ENCODE measurements at places on chromosomes 7 and 10. TPM values are rescaled to one million over a fixed set of nuclear protein-coding genes. Genes with fewer than 3 reads are reported as not detected.
A peak's percentile ranks its signal among the peaks of the same experiment; 100 is the strongest.

- no peak for DNase-seq
These were observed 370.1 kb downstream of the IPMK start for GRCh38 chr10:57897611-57898010.

DNA sequence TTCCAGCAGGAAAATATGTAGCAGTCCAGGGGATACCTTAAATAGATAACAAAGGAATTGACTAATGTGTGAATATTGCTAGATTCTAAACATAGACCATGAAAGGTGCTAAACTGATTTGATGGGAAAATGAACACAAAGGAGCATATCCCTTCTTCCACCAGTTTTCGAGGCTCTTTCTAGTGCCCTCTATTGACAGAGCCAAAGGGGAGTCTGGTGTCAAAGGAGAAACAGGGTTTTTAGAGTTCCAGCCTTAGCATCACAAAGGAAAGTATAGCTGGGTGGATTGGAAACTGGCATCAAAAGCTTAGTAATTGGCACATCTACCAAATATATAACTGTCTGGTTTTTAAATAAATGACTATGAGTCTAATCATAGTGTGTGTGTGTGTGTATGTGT is 636.8 kb downstream of the ETV1 start:
- DNase-seq: no peak

DNA sequence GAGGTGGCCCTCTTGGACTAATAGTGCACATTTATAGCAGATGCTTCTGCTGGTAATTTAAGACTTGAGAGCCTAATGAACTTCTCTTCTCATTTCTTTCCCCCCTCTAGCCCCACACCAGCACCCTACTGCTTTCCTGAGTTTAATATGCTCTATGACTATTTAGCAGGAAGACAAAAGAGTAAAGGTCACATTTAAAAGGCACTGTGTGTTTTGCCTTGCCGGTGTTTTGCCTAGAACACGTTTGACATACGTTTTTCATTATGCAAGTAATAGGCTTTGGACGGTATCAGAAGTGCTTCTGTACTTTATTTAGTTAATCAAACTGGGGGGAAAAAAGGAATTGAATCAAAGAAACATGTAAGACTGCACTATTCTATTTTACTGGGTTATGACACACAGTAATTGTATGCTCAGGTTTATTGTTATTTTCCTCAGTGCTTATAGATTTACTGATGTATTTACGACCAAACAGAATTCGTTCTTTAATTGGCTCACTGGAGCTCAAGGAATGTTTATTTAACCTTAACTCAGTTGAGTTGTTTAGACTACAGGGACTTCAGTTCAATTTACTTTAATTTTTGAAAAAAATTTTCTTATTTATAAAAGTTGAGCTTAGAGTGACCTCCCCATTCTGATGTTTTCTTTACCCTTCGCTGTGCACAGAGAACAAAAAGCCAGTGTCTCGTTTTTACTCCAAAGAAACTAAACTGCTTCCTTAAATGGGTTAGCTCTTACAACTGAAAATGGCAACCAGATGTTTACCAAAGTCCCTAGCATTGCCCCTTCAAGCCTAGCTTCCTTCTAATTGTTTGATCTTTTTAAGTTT is 35.4 kb downstream of the CPED1 start:
- no peak for DNase-seq

GRCh38 chr7:142500366-142500765 is 242.5 kb upstream of the PRSS58 start:
- DNase-seq: no peak

GRCh38 chr7:110010359-110010758 is 1080.6 kb upstream of the LRRN3 start:
- DNase-seq: no peak

DNA sequence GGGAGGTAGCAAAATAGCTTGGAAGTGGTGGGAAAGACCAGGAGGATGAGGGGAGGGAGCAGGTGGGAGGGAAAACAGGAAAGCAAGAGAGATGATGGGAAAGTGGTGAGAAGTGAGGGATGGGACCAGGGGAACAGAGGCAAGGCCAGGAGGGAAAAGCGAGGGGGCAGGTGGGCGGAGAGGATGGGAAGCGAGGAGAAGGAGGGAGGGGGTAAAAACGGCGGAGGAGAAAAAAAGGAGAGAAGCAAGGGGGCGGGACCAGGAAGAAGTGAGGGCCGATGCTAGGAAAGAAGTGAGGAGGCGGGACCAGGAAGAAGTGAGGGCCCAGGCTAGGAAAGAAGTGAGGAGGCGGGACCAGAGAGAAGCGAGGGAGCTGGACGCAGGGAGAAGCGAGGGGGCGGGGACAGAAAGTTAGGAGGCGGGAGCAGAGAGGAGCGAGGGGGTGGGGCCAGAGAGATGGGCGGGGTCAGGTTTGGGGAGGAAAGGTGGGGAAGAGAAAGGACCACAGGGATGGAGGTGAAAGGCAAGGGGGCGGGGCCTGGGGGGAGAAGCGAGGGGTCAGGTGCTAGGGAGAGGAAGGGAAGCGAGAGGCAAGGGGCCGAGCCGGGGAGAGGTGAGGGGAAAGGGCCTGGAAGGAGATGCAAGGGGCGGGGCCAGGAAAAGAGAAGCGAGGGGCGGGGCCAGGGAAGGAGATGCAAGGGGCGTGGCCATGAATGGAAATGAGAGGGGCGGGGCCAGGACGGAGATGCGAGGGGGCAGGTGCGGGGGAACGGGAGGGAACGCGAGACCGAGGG is 984 bp downstream of the SMURF1 start:
- DNase-seq: peak; percentile 87

- no peak for DNase-seq
These were observed 51.3 kb downstream of the HIPK2 start for GRCh38 chr7:139726485-139726869.

DNA sequence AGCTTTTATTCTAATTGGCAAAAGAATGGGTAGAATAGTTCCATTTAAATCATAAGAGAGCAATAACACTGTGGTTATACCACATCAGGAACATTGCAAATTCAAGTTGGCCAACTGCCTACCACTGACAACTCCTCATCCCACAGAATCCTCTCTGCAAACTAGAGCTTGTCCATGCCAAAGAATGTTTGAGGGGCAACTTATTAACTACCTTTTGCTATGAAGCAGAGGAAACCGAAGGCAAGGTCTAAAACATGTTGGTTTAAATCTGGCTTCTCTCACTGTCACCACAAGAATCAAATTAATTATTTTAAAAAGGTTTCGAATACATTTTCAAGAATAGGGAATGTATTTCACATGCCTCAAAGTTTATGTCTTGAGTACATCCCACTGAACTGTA is 36.0 kb downstream of the RHOBTB1 start:
- DNase-seq: no peak

DNA sequence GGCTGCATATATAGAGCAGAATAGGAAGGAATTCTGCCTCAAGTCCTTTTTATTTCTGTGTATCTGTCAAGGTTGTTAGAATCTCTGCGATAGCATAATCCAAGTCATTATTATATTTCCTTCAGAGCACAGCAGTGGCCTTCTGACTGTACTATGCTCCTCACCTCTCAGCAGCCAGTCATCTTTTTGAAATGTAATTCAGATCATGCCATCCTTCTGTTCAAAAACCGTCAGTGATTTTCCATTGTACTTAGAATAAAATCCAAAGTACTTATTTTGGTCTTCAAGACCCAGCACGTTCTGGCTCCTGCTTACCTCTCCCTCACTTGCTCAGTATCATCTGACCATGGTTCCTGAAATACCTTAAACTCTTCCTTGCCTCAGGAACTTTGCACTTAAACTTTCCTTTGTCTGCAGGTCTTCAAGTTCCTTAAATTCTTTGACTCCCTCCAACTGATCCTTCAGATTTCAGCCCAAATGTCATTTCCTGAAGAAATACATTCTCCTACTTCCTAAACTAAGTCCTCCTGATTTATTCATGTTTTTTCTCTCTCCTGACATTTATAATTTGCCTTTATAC is 112.4 kb downstream of the ST7 start:
- DNase-seq: no peak

DNA sequence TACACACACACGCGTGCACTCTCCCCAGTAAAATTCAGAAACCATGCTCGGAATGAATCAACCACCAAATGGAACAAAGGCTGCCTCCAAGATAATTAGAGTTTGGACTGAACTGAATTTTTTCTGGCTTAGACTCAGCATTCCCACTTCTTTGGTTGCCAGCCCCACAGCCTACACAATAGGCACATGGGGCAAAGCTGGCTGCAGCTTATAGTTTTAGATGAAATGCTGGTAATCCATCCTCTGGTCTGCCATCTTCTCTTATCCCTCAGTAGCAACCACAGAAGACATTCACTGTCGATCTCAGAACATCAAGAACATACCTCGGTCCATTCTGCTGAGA is 44.2 kb downstream of the PDE1C start:
- no peak for DNase-seq

GRCh38 chr10:86836044-86836443 is 79.6 kb downstream of the BMPR1A start:
- no peak for DNase-seq

- DNase-seq: no peak
These were observed 11.8 kb downstream of the EPHA1 start for GRCh38 chr7:143396625-143397556.

- no peak for DNase-seq
These were observed 21.8 kb downstream of the FOXL3 start for GRCh38 chr7:311796-312195.

DNA sequence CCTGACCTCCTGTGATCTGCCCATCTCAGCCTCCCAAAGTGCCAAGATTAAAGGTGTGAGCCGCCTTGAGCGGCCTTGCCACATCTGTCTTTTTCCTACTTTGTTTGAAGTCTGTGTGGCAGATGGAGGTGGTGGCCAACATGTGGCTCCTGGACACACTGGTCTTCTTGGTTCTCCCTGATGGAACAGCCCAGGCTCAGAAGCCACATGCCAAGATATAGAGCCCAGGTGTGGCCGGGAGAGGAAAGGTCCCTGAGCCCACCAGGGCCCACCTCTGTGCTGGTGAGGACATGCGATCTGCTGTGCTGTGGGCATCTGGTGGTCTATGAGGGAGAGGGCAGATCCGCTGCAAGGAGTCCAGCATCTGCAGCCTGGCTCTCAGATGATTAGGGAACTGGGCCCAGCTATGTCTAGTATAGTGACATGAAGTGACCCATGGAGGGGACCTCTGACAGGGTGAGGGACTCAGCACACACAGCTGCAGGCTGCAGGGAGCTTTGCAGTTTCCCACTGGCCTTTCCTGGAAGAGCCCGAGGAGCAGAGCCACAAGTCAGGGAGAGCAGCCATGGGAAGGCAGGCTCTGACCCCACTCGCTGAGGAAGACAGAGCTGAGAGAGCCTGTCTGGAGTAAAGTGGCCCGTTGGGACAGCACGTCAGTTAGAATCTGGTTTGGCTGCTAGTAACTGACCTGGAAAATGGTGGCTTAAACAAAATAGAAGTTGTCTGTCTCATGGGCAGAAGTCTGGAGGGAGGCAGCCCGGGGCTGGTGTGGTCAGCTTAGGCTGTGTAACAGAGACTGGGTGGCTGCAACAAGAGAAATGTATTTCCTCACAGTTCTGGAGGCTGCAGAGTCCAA is 25.9 kb downstream of the ADCY1 start:
- no peak for DNase-seq

GRCh38 chr10:32131388-32131787 is 75.2 kb upstream of the KIF5B start:
- no peak for DNase-seq

DNA sequence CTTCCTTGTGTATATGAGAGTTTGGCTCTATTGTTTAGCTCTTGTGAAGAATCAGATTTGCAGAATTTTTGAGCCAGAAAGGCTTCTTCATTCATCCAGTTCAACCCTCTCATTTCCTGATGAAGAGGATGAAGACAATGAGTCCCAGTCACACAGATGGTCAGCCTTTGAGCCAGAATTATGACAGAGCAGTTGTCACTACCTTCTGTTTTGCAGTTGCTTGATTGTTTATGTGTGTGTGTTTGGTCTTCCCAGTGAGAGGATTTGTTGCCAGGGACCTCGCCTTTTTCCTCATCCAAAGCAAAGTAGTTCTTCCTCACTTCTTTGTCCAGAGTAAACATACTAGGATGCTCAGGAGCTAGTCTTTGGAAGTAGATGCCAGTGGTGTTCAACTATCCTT is 15.6 kb downstream of the MDFIC start:
- peak; percentile 35 for DNase-seq

DNA sequence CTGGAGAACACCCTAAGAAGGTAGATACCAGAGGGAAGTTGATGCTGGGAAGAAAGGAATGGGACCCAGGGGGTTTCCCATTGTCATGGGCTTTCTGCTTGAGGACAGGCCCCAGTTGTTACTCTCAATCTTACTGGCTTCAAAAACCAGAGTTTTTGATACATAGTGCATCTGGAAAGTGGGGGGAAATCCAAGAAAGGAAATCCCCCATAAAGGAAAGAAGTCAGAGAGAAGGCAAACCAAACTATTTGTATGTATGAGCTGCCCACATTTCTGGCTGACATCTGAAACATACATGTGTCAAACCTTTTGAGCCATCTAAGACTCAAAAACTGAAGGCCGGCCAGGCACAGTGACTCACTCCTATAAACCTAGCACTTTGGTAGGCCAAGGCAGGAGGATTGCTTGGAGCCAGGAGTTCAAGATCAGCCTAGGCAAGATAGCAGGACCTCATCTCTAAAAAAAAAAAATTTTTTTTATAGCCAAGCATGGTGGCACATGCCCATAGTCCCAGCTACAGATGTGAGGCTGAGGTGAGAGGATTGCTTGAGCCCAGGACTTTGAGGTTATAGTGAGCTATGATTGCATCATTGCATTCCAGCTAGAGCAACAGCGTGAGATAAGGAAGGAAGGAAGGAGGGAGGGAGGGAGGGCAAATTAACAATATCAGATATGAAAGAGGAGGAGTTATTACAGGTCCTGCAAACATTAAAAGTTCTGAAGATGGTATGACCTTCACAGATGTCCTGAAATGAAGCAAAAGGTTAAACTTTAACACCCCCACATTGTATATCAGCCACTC is 6.7 kb upstream of the COA1 start:
- no peak for DNase-seq

- DNase-seq: no peak
These were observed 1.3 kb downstream of the SAR1A start for GRCh38 chr10:70169011-70169410.

Gene GRB10
- 15.5 TPM for polyA plus RNA-seq

Gene NACAD
- 6.7 TPM for polyA plus RNA-seq

Gene CDHR1
- 1.1 TPM for polyA plus RNA-seq

Gene TACC2
- polyA plus RNA-seq: 95.5 TPM

Gene WDR91
- polyA plus RNA-seq: 14.3 TPM

Gene AMPH
- 10.9 TPM for polyA plus RNA-seq

Gene TBX20
- not detected for polyA plus RNA-seq

Gene FAM13C
- 27.4 TPM for polyA plus RNA-seq

Gene PAX4
- not detected for polyA plus RNA-seq
